Activated CD4-positive, alpha-beta T cell treated with anti-CD3 and anti-CD28 coated beads, Interleukin-2, amount 10 ng/mL, durations not matched to agents 7 days and 5 days (primary cell): ENCODE measurements at places on chromosomes 7 and 10. TPM values are rescaled to one million over a fixed set of nuclear protein-coding genes. Genes with fewer than 3 reads are reported as not detected.

GRCh38 chr10:18282094-18282493, 141.9 kb downstream of the CACNB2 start:
- DNase-seq = no peak

DNA sequence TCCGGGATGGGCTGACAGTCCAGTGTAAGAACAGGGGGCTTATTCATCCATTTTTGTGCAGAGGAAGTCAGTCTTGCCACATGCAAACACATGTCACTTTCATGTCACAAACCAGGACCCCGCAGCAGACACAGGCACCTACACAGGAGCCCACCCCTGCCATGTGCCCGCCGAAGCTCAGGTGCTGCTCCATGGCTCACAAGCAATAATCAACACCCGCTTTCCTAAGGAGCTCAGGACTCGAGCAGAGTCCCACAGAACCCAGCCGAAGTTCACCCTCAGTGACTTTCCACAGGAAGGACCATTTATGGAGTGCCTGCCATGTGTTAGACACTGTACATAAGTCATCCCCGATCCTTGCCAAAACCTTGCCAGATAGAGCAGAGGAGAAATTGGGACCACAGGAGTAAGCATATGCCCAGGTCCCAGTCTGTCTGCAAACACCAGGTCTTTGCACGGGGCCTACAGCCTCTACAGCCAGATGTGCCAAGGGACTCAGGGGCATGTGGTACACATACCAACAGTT, 99.4 kb downstream of the EBF3 start:
- no peak for DNase-seq

DNA sequence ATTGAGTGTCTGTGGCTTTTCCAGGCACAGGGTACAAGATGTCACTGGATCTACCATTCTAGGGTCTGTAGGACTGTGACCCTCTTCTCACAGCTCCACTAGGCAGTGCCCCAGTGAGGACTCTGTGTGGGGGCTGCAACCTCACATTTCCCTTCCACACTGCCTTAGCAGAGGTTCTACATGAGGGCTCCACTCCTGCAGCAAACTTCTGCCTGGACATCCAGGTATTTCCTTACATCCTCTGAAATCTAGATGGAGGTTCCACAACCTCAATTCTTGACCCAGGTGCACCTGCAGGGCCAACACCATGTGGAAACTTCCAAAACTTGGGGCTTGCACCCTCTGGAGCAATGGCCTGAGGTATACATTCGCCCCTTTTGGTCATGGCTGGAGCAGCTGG, 183.7 kb downstream of the KCND2 start:
- DNase-seq = no peak

DNA sequence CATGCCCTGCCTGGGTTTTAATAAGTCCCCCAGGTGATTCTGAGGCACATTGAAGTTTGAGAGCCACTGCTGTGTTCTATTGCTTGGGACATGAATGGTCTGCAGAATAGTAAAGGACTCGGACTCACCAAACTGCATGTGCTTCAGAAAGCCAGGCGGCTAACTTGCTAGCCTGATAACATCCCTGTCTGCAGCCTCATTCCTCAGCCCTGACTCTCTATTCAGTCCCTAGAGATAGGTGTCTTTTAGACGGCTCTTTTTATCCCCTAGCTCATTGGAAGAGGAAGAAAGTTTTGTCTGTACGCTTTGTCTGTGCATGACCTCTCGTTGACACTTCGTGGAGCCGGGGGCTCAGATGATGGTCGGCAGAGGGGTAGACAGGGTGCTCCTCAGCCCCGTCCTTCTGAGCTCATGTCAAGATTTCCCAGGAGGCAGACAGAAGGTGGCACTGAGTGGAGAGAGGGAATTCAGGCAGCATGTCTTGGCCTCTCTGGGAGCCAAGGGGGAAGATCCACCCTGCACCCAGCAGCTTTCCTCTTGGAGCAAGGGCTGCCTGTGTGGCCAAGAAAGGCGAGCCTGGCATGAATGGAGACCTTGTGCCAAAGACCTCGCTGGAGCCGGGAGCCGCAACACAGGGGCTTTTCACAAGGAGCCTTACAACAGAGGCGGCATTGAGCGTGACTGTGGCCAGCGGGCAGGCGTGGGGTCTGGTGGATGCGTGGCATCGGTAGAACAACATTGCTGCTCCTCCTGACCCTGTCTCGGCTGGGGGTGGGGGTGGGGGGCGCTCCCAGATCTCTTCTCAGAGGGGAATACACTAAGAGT, 51.1 kb upstream of the PODXL start:
- no peak for DNase-seq

Gene PAX4
- total RNA-seq = not detected

Gene AUTS2
- total RNA-seq = 18.9 TPM

DNA sequence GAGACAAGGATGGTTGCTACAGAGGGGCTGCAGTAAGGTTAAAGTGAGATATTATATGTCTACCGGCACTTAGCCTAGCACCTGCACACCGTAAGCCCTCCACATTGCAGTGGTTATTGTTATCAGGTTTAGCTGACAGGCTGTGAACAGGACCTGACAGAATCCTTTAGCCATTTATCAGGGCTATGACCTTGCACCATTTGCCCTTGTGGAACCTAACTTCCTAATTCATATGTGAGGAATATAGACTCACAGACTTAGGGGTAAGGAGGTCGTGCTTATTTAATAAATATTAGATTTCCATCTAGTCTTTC, 10.1 kb downstream of the NCOA4 start:
- DNase-seq = no peak

- no peak for DNase-seq
Observed at GRCh38 chr7:13832346-13832745, 157.1 kb downstream of the ETV1 start.

GRCh38 chr10:26799342-26799741, 61.4 kb downstream of the ABI1 start:
- peak; percentile 15 for DNase-seq
